ENCODE measurements at places on chromosomes 3 and 15.

DNA sequence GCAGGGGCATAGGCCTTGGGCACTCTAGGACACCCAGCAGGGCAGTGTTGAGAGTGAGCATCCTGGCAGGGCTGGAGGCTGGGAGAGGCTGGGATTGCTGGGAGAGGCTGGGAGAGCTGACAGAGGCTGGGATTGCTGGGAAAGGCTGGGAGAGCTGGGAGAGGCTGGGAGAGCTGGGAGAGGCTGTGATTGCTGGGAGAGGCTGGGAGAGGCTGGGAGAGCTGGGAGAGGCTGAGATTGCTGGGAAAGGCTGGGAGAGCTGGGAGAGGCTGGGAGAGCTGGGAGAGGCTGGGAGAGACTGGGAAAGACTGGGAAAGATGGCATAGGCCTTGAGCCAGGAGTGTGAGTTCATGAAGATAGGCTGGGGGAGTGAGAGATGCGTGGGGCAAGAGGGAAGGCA, 77.8 kb downstream of the MESD start:
- DNase-seq = no peak

- DNase-seq = no peak
These were observed 66.6 kb downstream of the NUP210 start for GRCh38 chr3:13353506-13353905.

GRCh38 chr15:77810130-77810571, 177.4 kb upstream of the LINGO1 start:
- no peak for DNase-seq

DNA sequence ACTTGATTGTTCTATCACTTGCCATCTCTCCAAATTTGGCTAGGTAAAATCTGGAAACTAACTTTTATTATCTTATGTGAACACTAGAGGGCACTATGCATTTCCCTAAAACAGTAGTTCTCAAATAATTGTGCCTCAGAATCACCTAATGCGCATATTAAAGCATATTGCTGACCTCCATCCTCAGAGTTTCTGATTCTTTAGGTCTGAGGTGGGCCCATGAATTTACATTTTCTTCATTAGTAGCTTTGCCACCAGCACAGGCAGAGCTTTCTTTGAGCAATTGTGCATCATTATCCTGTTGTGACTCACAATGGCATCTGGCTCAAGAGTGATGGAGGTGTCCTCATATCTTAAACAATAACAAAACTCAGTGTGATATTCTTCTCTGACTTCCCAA, 17.5 kb upstream of the BCHE start:
- DNase-seq = no peak

DNA sequence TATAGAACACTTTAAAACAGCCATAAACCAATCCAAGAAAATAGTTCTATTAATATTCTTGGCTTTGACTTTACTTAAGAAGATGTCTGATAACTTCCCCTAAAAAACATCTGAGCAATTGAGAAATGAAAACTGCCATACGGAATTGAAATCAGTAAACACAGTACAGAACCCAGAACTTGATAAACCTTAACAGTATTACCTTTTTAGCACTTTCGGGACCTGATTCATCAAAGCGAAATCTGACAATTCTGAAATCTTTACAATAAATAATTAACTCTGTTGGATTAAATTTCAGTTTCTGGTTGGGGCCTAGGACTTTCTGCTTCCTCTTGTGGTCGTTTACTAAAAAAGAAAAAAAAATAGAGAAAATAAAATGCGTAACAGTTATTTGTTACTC, 17.3 kb downstream of the MTMR10 start:
- no peak for DNase-seq

DNA sequence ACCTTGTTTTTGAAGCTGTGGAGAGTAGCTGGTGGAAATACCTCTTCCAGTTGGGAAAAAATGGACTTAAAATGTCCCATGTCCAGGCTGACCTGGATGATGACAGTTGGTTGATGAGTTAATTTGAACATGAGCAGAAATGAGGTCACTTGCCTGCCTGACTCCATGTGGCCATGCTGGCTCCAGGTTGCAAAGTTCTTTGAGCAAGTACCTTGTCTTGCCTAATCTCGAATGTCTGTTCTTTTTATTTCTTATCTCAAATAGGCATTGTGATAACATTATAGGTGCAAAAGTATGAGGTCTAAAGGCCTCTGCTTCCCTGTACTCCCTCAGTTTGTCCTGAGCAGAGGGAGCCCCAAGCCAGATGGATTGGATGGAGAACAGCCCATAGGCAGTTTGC, 9.0 kb downstream of the MAPKBP1 start:
- no peak for DNase-seq
